IMR-90 (cell line): ENCODE measurements at places on chromosomes 11 and 22. TPM values are rescaled to one million over a fixed set of nuclear protein-coding genes. Genes with fewer than 3 reads are reported as not detected.

DNA sequence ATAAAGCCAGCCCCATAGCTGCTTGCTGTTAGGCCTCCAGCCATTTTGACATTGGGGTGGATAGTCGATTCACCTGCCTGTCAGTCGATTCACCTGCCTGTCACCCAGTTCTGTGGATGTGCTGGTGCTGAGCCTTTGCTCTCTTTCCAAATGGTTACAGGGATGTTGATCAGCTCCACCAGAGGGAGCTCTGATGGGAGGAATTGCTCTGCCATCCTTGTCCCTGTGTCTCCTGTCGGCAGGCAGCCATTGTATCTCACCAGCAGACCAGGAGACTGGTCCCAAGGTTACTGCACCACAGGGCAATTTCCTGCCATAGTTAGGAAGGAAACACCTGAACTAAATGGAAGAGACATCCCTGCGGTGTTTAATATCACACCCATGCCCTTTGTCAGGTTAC, 6.1 kb downstream of the MPEG1 start:
- no peak overlapping the region for H3K4me3 ChIP-seq
- peak; percentile 25 for DNase-seq

DNA sequence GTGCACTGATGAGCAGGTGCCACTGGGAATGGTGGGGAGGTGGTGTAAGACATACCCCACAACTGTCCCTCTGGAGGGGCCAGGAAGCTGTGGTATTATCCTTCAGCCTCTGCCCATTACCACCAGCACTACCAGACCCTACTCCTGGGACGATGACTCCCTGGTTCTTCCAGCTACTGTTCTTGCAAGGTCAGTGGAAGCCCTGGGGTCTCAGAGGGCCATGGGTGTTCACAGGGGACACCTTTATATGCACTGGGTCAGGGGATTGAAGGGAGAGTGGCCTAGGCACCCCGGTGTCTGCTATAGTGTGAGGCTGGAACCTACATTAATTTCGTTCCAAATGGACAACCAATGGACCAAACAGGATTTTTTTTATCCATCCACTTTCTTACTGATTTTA, 102.1 kb downstream of the RPS6KA4 start:
- no peaks in the 10 kb centered on the region for H3K4me1 ChIP-seq
- H3K4me3 ChIP-seq: no peak overlapping the region
- no peak overlapping the region for H3K27ac ChIP-seq
- H3K27me3 ChIP-seq: peaks cover 18% of the 10 kb centered on the region
- no peak for DNase-seq

DNA sequence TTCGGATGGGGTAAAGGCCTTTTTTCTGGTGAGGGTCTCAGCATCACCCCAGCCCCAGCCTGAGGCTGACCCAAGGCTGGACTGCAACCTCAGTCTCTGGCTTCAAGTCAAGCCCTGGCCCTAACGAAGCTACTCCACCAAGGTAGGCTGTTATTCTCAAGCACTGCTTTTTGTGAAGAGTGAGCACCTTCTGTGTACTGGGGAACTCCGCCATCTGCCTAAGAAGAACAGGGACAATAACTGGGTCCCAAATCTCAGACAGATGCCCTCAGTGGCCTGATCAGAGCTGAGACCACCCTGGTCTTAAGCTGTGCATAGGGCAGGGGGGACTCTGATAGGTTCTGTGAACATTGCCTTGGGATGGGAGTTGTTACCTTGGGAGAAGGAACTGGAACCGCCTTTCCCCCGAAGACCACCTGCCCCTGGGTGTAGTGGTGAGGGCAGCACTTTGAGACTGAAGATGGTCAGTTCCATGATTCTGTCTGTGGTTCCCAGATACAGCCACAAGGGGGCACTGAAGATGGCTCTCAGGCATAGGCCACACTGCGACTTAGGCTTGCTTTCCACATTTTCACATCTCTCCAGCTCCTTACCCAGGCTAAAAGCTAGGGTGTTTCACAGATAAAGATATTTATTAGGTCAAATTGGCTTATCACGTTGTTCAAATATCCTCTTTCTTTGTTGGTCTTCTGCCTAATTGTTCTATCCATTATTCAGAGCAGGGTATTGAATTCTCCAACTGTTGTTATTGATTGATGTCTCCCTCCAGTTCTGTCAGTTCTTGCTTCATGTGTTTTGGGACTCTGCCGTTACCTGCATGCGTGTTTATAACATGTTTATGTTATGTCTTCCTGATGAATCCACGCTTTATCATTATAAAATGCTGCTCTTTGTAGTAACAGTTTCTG, 11.8 kb upstream of the UVRAG start:
- no peaks in the 10 kb centered on the region for H3K27me3 ChIP-seq
- H3K4me1 ChIP-seq: no peaks in the 10 kb centered on the region
- H3K36me3 ChIP-seq: no peaks in the 10 kb centered on the region
- peak; percentile 65 for DNase-seq

DNA sequence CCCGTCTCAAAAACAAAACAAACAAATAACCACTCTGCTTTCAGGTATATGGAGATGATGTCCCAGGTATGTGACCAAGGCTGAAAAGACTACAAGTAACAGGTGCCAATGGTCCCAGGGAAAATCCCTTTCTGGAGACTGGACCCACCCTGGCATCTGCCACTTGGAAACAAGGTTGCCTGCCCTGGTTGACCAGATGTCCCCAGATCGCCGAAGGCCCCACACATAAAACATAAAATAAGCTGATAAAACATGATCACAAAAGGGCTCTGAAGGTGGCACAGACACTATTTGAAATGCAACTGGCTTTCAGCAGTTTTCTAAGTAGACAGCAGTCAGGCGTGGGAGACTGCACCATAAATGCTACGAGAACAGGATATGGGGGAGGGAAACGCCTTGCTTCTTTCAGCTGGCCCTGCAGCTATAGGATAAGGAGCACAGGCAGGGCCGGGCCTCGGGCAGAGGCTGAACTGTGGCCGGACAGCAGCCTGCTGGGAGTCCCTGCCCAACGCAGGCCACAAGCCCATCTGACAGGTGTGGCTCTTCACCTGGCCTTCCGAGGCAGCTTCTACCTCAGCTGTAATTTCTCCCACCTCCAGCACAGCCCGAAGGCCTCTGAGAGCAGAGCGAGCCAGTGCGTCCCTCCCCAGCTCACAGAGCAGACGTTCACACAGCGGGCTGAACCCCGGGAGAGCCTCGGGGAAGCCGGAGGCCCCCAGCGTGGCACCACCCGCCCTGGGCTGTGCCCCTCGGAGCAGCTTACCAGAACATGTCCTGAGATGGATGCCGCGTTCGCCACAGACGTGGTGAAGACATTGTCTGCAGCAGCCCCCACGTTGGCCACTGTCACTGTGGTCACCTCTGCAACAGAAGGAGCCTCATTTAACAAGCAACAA, 4.0 kb downstream of the DEAF1 start:
- no peak overlapping the region for H3K4me3 ChIP-seq
- no peaks in the 10 kb centered on the region for H3K27me3 ChIP-seq
- peaks cover 33% of the 10 kb centered on the region for H3K36me3 ChIP-seq
- DNase-seq: no peak

DTX4 gene
- total RNA-seq: 2.5 and 2.7 TPM in 2 replicates

GRCh38 chr11:133840479-133840941, 4.8 kb downstream of the SPATA19 start:
- H3K27me3 ChIP-seq: no peaks in the 10 kb centered on the region
- no peak overlapping the region for H3K4me3 ChIP-seq
- no peak overlapping the region for H3K27ac ChIP-seq
- no peaks in the 10 kb centered on the region for H3K4me1 ChIP-seq
- DNase-seq: no peak

FAM76B gene
- total RNA-seq: 14.3 and 15.8 TPM in 2 replicates

MAPK8IP2 gene
- total RNA-seq: under 0.01 TPM in 2 replicates

- no peaks in the 10 kb centered on the region for H3K4me1 ChIP-seq
- no peaks in the 10 kb centered on the region for H3K27me3 ChIP-seq
- no peak overlapping the region for H3K27ac ChIP-seq
These were observed 33.0 kb downstream of the SERGEF start for GRCh38 chr11:17979770-17980371.

DNA sequence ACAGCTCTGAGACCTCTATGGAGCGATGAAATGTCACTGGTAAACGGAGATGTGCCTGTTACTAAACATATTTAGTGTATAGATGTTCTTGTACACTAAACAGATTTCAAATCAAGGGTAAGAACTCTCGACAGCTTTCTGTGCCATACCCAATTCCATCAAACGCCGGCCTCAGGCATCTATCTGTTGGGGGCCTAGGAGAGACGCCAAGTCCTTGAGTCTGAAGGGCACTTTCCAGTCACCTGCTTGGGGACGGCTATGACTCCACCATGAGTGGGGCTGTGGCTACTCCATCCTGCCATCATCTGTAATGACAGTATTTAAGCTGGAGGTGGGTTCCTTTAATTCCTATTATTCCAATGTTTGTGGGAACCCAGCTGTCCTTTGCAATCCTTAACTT, 87.8 kb downstream of the SHANK2 start:
- no peak overlapping the region for H3K27ac ChIP-seq
- no peak for DNase-seq

DNA sequence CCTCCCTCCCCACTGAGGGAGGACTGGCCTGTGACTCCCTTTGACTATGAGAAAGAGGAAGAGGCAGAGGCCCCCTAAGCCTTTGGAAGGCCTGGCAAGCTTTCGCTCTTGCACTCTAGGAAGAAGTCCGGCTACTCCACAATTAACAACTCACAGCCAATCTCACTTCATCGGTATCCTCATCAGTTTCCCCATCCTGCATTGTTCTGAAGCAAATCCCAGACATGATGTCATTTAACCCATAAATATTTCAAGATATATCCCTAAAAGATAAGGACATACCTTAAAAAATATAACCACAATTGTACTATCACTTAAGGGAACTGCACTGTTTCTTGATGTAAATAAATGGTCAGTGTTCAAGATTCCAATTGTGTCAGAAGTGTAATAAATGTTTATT, 63.1 kb downstream of the CWC15 start:
- no peak overlapping the region for H3K4me3 ChIP-seq
- peaks cover 15% of the 10 kb centered on the region for H3K4me1 ChIP-seq
- H3K27me3 ChIP-seq: no peaks in the 10 kb centered on the region
- peak overlapping the region; percentile 15; the same call in 1 of the 2 replicates for H3K27ac ChIP-seq
- peaks cover 2% of the 10 kb centered on the region; the same call in 1 of the 2 replicates for H3K36me3 ChIP-seq

GRCh38 chr11:29448246-29448877, 568.5 kb downstream of the KCNA4 start:
- H3K4me1 ChIP-seq: peaks cover 1% of the 10 kb centered on the region; the same call in 1 of the 2 replicates
- peak; percentile 25 for DNase-seq
- no peaks in the 10 kb centered on the region for H3K27me3 ChIP-seq
- no peak overlapping the region for H3K4me3 ChIP-seq

CHRM1 gene
- total RNA-seq: not detected in 2 replicates

DNA sequence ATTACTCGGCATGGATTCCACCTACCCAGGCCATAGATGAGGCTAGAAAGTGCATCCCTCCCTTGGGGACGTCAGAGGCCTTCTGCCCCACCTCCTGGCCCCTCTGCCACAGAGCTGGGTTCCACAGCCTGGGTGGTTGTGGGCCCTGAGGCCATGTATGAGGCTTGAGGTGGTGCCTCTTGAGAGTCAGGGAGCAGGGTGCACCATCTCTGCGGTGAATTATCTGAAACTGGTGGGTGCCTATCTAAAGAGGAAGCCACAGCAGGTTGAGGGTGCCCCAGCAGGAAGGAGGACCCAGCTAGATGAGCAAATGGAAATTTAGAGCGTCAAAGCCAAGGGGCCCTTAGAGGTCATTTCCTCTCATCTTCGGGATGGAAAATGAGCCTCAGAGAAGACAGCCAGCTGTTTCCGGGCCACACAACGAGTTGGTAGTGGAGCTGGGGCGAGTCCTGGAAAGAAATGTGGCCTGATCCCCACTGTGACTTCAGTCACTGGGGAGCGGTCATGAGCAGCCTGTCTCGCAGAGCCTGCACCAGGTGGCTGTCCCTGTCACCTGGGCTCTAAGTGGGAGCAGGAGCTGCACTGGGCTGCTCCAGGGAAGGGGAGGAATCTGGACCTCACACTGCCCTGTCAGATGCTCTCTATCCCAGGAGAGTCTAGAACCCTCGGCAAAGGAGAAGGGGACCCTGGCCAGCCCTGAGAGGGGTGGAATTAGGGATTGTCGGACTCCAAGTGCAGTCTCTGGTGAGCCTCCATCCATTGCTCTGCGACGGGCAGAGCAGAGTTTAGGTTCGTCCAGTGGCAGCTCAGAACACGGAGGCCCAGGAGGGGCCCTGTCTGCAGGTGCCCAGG, 7.3 kb downstream of the ADORA2A start:
- no peak for DNase-seq
- no peak overlapping the region for H3K27ac ChIP-seq

EMID1 gene
- 0.28 and 0.54 TPM in 2 replicates for total RNA-seq

DNA sequence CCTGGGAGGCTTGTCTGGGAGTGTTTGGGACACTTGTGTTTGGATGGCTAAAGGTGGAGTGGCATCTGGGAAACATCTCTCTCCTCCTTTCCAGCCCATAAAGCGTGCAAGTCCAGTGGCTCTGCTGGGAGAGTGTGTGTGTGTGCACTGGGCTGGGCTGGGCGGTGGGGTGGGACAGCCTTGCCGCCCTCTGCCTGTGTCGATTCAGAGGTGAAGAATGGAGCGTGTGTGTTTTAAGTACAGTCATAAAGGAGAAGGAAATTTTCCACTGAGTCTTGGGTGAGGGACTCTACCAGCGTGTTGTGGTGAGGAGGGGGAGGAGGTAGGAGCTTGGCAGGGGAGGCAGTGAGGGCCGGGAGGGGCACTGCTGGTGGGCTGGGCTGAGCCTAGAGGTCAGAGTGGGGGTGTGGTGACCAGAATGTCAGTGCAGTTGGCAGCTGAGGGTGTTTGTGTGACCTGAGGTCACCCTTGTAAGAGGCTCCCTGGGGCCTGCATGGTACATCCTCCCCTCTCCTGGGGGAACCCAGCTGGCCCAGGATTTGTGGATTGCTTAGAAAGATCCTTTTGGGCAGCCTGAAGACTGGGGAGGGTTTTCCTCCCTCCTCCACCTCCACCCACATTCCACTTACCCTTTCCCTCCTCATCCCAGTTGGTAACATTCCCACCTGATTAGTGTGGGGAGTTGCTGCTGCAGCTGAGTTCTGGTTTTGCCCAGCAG, 1.7 kb downstream of the TIMP3 start:
- no peaks in the 10 kb centered on the region for H3K27me3 ChIP-seq
- H3K36me3 ChIP-seq: peaks cover 20% of the 10 kb centered on the region
- peak overlapping the region; percentile 56 for H3K27ac ChIP-seq

DNA sequence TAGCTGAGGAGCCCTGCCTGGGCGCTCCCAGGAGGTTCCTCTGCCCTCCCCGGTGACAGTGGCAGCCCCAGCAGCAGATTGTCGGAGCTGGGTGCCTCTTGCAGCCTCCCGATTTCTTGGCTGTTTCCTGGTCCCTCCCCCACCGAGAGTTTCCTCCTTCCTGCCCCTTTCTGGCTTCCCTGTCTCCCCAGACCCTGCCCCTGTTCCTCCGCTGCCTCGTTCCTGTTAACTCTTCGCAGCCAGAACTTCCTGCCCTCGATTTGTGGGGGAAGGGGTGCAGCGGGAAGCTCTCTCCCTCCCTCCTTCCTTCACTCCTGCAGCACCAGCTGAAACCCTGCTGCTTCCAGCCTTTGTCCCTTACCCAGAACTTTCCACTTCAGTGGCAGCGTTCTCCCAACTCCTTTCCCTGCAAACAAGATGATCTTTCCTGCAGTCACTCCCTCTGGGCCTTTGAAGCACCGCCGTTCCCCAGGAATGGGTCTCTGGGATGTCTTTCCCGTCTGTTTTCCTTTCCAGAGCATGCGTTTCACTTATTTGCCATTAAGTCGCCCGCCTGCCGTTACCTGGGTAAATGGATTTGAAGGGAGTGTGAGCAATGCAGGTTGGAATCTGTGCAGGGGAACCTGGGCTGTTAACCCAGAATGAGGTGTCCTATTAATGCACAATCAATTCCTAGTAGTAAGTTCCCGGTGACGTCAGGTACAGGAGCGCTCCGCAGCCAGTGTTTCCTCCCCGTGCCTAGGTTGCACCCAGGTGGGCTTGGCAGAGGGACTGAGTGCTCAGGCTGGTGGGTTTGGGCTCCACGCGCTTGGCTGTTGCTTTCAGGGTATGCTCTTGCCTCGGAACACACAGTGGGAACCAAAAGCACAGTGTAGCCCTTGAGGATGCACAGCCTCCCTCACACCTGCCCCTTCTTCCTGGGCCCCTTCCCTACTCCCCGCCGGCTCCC, 4.3 kb downstream of the GRK2 start:
- peaks cover 10% of the 10 kb centered on the region; the same call in 1 of the 2 replicates for H3K36me3 ChIP-seq
- H3K4me1 ChIP-seq: peaks cover 35% of the 10 kb centered on the region
- H3K27ac ChIP-seq: peak overlapping the region; percentile 48
- DNase-seq: no peak
